ENCODE measurements at places on chromosomes 12 and 14. TPM values are rescaled to one million over a fixed set of nuclear protein-coding genes. Genes with fewer than 3 reads are reported as not detected.
A peak's percentile ranks its signal among the peaks of the same experiment; 100 is the strongest.

DNA sequence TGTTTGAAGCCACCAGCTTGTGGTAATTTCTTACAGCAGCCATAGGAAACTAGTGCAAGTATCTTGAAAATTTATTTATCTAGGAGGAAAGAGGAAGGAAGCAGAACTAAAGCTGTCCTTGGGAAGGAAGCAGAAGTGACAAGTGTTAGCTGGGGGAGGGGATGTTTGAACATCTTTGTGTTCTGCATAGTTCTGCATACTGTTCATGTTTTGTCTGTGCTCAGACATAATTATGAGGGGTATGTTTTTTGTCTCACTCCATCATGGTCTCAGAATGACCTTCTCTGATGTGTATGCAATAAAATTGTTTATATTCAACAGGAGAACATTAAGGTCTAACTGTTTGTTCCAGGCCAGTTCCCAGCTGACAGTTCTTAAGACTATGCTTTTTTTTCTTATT is 606.5 kb downstream of the GALC start:
- H3K36me3 ChIP-seq, result no peaks in the 10 kb centered on the region
- no peak for DNase-seq
- no peak overlapping the region for H3K4me3 ChIP-seq
- H3K4me1 ChIP-seq, result no peaks in the 10 kb centered on the region
- no peak overlapping the region for H3K27ac ChIP-seq

- no peaks in the 10 kb centered on the region for H3K27me3 ChIP-seq
- H3K4me1 ChIP-seq, result no peaks in the 10 kb centered on the region
- no peaks in the 10 kb centered on the region for H3K36me3 ChIP-seq
- no peak overlapping the region for H3K27ac ChIP-seq
Measured at GRCh38 chr14:53411125-53411524, 258.0 kb upstream of the DDHD1 start.

DNA sequence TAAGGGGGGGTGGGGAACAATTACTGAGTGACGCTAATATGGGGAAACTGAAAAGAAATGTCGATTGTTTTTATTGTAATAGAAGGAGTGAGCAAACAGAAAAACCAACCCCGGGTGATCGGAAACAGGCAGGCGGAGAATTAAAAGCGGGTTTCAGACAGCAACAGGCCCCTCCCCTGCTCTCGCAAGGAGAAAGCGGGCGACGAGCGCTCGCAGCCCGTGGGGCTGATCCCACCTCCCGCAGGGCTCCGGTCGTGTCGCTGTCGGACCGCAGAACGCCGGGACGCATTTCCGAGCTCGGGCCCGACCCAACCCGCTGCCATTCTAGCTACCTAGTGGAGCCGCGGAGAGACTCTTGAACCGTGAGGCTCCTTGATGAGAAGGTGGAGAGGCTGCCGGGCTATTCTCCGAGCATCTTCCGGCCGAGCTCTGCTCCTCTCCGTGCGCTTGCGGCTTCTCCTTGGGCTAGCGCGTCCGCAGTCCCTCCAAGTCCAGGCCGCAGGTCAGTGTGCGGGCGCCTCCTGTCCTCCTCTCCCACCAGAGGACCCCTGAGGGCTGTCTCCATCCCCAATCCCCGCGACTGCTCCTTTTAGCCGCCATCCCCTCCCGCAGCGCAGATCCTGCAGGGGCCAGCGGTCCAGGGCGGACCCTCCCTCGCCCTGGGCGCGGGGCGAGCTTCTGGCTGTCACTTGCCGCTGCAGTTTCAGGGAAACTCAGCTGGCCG is 4.1 kb upstream of the PAX9 start:
- DNase-seq, result peak; percentile 51
- peaks cover 19% of the 10 kb centered on the region for H3K4me1 ChIP-seq
- no peaks in the 10 kb centered on the region for H3K27me3 ChIP-seq
- peak overlapping the region; percentile 68 for H3K4me3 ChIP-seq
- no peak overlapping the region for H3K27ac ChIP-seq

DNA sequence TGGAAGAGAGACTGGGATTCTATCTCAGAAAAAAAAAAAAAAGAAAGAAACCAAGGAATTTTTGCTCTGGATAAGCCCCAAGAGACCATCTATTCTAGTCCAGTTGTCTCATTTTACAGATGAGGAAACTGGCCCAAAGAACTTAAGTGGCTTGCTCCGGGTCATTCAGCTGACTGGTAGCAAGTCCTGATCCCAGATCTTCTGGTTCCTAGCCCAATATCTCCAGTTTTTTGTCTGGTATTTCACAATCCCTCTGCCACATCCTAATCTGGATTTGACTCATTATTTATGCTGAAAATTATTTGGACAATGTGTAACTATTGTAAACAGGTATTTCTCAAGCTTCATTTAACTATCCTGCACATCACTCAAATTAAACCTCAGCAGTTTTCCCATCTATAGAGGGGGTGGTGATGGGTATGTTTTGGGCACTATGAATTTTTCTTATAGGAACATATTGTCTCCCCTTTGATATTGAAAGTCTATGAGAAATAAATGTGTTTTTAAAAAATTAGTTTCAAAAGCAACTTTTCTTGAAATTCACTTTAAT is 43.4 kb downstream of the PPP2R5E start:
- H3K36me3 ChIP-seq, result no peaks in the 10 kb centered on the region
- H3K4me1 ChIP-seq, result peaks cover 49% of the 10 kb centered on the region
- H3K27ac ChIP-seq, result peak overlapping the region; percentile 72

- 0 out of 2 replicates have a peak overlapping the region, but pooled peaks have one; percentile 9 for H3K4me3 ChIP-seq
- peak overlapping the region; percentile 79 for H3K27ac ChIP-seq
- H3K36me3 ChIP-seq, result no peaks in the 10 kb centered on the region
- H3K4me1 ChIP-seq, result peaks cover 25% of the 10 kb centered on the region
Measured at GRCh38 chr12:126668538-126668937, 1598.4 kb upstream of the TMEM132C start.

DNA sequence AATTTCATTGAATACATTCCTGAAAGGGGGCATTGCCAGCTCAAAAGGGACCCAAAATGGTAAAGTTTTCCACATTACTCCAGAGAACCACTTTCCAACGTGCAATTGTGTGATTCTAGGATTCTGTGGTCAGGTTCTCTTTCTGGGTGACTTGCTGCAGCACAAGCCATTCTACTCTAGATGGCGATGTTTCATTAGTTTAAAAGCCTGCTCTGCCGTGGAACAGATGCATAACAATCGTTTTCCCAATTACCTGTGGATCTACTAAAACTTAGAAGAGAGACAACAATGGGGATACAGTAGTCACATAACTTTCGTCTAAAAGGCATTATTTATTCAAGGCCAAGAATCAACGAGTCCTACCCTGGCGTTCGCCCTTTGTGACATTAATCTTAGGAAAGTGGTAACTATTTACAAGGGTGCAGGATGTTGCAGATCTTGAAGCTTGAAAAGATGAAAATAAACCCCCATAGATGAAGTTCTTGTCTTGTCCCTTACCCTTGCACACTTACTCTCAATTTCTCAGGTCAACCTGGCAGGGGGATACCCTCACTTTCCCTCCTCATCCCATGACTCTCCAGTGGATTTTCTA is 400.9 kb downstream of the SNAPC1 start:
- H3K27ac ChIP-seq, result no peak overlapping the region
- H3K27me3 ChIP-seq, result peaks cover 43% of the 10 kb centered on the region
- H3K4me3 ChIP-seq, result no peak overlapping the region
- peak; percentile 79 for DNase-seq
- H3K36me3 ChIP-seq, result no peaks in the 10 kb centered on the region

GRCh38 chr14:103625356-103626095 is 3.5 kb upstream of the KLC1 start:
- DNase-seq, result no peak
- H3K4me3 ChIP-seq, result no peak overlapping the region
- H3K36me3 ChIP-seq, result 0 out of 2 replicates have a peak, but pooled peaks cover under 1% of the 10 kb centered on the region
- peak overlapping the region; percentile 93 for H3K27ac ChIP-seq
- H3K4me1 ChIP-seq, result peaks cover 58% of the 10 kb centered on the region

DNA sequence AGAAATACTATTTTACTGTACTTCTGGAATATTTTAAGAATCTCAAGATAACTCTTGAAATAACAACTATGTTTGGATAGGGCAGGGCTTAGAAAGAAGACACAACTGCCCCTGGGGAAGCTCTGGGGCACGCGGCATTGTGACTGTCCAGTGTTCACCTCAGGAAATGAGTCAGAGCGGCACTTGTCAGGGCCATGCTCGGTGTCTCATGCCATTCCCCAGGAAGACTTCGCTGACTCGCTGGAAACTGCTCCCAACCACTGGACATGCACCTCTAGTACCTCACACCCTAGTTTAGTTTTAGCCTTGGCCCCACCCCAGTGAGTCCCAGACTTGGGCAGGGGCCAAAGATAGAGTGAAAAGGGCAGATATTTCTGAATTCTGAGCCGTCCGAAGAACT is 192.0 kb downstream of the TTC7B start:
- peak overlapping the region; percentile 16 for H3K27ac ChIP-seq
- H3K27me3 ChIP-seq, result no peaks in the 10 kb centered on the region
- no peak overlapping the region for H3K4me3 ChIP-seq
- DNase-seq, result peak; percentile 82
- no peaks in the 10 kb centered on the region for H3K36me3 ChIP-seq

- peak within 1 kb of the TSS; percentile 78 for H3K4me3 ChIP-seq
- peak; percentile 86 for DNase-seq
- no peak within 1 kb of the TSS for H3K27ac ChIP-seq
- H3K4me1 ChIP-seq, result no peaks in the 10 kb centered on the region
Measured at GRCh38 chr12:49336645-49337584, at the start of gene C1QL4. Gene C1QL4, minus strand, starts transcription at chr12:49337188. Its CDS starts 711 bp downstream, at chr12:49336477.

GRCh38 chr12:25684070-25684469 is 131.0 kb upstream of the LMNTD1 start:
- no peak overlapping the region for H3K27ac ChIP-seq
- H3K4me3 ChIP-seq, result no peak overlapping the region
- no peaks in the 10 kb centered on the region for H3K27me3 ChIP-seq
- DNase-seq, result no peak

DNA sequence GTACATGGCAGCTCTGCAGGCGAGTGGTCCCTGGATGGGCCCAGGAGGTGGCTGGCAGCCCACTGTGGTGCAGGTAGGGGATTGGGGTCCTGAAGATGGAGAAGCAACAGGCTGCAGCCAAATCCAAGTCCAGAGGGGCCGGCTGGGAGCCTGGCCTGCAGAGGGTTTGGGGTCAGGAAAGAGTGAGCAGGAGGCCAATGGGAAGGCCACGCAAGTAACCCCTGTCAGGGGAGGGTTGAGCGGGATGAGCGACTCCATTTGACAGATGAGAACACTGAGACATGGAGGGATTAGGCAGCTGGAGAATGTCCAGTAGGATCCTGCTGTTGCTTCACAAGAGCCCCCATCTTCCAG is 136.0 kb downstream of the BCL11B start:
- no peak overlapping the region for H3K27ac ChIP-seq
- no peak overlapping the region for H3K4me3 ChIP-seq
- H3K27me3 ChIP-seq, result peaks cover 72% of the 10 kb centered on the region
- no peak for DNase-seq
- no peaks in the 10 kb centered on the region for H3K36me3 ChIP-seq

DNA sequence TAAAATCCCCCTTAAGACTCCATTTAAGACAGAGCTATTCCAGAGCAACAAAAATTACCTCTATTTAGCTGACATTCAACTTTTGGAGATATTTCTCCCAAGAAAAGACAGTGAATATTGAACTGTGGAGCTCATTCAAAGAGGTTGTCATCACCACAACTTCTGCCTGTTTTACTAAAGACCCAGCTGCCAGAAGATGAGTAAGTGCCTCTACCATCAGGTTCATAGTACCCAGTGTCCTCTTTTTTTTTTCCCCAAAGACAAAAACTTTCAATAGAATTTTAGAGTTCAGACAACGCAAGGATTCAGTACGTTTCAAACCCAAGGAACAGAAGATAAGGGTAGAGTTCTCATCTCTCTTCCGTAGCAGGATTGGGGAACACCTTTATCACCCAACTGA is 461.3 kb downstream of the BCAT1 start:
- DNase-seq, result no peak
- no peak overlapping the region for H3K27ac ChIP-seq
- H3K4me3 ChIP-seq, result no peak overlapping the region

DNA sequence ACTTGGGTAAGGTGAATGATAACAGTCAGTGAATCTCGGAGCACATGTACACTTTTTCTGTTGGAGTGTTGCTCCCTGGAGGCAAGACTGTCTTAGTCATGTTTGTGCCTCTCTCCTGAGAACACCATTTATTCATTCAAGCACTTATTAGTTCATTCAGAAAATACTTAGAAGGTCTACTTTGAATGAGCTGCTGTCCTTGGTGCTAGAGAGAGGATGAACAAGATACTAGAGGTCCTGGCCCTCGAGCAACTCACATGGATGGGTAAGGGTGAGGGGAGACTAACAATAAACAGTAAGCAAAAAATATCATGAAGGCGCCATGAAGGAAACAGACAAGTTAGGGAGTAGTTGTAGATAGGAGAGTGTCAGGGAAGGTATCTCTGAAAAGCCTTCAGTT is 17.1 kb upstream of the SAMD4A start:
- no peaks in the 10 kb centered on the region for H3K4me1 ChIP-seq
- H3K27me3 ChIP-seq, result no peaks in the 10 kb centered on the region
- no peak overlapping the region for H3K27ac ChIP-seq
- H3K4me3 ChIP-seq, result no peak overlapping the region
- H3K36me3 ChIP-seq, result no peaks in the 10 kb centered on the region

GRCh38 chr12:123288751-123289346 is 17.2 kb upstream of the CDK2AP1 start:
- H3K36me3 ChIP-seq, result peaks cover 9% of the 10 kb centered on the region
- H3K27ac ChIP-seq, result no peak overlapping the region
- H3K4me1 ChIP-seq, result peaks cover 11% of the 10 kb centered on the region
- no peaks in the 10 kb centered on the region for H3K27me3 ChIP-seq
- no peak for DNase-seq

GRCh38 chr12:62268956-62269355 is 8.8 kb downstream of the USP15 start:
- H3K27me3 ChIP-seq, result no peaks in the 10 kb centered on the region
- peak; percentile 67 for DNase-seq
- H3K4me1 ChIP-seq, result peaks cover 13% of the 10 kb centered on the region
- no peaks in the 10 kb centered on the region for H3K36me3 ChIP-seq
- no peak overlapping the region for H3K27ac ChIP-seq

DNA sequence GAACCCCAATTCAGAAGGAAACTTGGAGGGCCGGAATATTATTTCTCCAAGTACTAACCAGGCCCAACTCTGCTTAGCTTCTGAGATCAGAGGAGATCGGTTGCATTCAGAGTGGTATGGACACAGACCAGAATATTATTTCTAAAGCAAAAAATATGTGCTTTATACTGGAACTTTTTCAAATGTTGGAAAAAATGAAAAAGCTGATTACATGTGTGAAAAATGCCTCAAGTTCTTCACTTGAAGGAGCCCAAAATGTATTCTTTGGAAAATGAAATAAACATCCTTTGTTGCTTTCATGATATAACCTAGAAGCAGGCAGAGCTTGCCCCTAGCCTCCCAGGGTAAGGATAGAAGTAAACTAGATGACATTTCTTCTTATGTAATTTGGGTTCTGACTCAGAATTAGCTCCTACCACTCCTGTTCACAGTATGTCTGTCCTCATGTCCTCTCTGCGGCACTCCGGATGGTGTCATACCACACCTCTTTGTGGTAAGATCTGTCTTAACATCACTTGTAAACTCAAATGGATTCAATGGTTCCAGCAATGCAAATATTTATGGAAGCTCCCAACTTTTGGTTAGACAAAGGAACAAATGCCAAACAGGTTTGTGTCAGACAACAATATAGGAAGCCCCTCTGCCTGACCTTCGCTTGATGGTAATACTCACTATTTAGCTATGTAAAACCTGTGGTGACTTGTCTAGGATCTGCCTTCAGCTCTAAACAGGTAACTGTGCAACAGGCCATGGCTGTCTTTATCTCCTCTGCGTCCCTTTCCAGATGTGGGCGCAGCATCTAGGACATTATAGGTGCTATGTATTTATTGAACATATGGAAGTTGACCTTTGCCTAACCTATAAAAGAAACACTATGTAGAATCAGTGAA is 178.5 kb downstream of the SSPN start:
- DNase-seq, result peak; percentile 30
- no peaks in the 10 kb centered on the region for H3K36me3 ChIP-seq
- H3K27ac ChIP-seq, result no peak overlapping the region
- H3K27me3 ChIP-seq, result no peaks in the 10 kb centered on the region

The TUNAR gene
- total RNA-seq, result not detected

The KRT79 gene
- 0.46 TPM for total RNA-seq

The NUP37 gene
- total RNA-seq, result 81.6 TPM

The OTOGL gene
- 3.1 TPM for total RNA-seq

The SYT1 gene
- total RNA-seq, result 0.51 TPM

The KCNC2 gene
- total RNA-seq, result not detected

Data from PC-3 (cell line).